Airway epithelial cell (primary cell): ENCODE measurements at places on chromosomes 4 and X. TPM values are rescaled to one million over a fixed set of nuclear protein-coding genes. Genes with fewer than 3 reads are reported as not detected.

IL2 gene
- not detected in 2 replicates for total RNA-seq

SOX3 gene
- total RNA-seq = not detected in 2 replicates

G3BP2 gene
- 115 and 124 TPM in 2 replicates for total RNA-seq

SSX1 gene
- not detected in 2 replicates for total RNA-seq

FRMPD4 gene
- total RNA-seq = 0.14 TPM in 1 of 2 replicates, not detected in the other

SUPT20HL1 gene
- total RNA-seq = not detected in 2 replicates

PIM2 gene
- total RNA-seq = 7.5 and 14.6 TPM in 2 replicates

CHRDL1 gene
- not detected in 2 replicates for total RNA-seq

TMEM35A gene
- 0.51 and 0.56 TPM in 2 replicates for total RNA-seq

MXRA5 gene
- 0.28 and 0.85 TPM in 2 replicates for total RNA-seq

STAP1 gene
- not detected in 2 replicates for total RNA-seq
